ENCODE measurements at places on chromosomes 7 and 10. TPM values are rescaled to one million over a fixed set of nuclear protein-coding genes. Genes with fewer than 3 reads are reported as not detected.

DNA sequence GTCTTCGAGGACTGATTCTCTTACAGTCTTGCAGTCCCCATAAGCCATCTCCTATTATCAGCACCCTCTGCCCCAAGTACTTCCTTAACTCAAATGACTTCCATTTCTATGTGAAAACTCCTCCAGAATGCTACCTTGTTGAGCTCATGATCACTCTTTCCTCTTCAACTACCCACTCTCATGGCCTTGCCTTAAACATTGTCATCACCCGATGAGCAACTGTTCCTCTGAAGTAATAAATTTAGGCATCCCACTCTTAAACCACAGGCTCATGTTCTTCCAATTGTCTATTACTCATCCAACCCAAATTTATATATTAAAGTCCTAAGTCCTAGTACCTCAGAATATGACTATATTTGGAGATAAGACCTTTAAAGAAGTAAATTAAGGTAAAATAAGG is 152.9 kb downstream of the C1GALT1 start:
- no peak overlapping the region for H3K4me3 ChIP-seq
- no peaks in the 10 kb centered on the region for H3K36me3 ChIP-seq
- no peak overlapping the region for H3K27ac ChIP-seq

GRCh38 chr7:23211589-23211988 is 29.7 kb downstream of the NUP42 start:
- H3K4me3 ChIP-seq: no peak overlapping the region
- peaks cover 3% of the 10 kb centered on the region for H3K4me1 ChIP-seq

DNA sequence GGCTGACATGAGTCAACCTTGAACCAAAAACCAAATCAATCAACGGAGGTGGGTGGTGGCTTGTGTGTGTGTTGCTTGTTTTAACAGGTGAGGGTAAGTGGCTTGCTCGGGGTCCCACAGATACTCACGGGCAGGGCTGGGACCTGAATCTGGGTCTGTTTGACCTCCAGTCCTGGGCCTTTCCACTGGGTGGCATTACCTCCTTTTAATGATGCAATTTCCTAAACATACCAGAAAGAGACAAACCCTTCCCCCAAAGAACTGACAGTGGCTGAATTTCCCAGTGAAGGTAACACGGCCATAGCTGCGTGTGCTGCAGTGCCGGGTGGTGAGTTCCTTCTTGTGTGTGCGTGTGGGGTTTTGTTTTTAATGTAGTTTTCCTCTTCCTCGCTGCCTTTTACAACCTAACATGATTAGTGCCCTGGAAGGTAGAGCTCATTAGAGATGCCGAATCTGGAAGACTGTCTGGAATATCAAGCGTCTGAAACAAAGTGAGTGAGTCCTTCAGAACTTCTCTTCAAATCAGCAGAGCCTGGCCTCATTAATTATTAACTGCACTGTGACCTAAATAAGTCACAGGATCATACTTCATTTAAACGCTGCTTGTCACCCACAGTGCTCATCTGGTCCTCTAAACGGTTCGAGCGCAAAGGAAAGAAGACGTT is 166.1 kb upstream of the TCERG1L start:
- H3K36me3 ChIP-seq: no peaks in the 10 kb centered on the region
- no peak for DNase-seq
- no peaks in the 10 kb centered on the region for H3K4me1 ChIP-seq
- H3K27ac ChIP-seq: no peak overlapping the region
- H3K4me3 ChIP-seq: no peak overlapping the region

GRCh38 chr10:78672918-78673317 is 395.8 kb upstream of the ZMIZ1 start:
- H3K4me1 ChIP-seq: no peaks in the 10 kb centered on the region
- no peak overlapping the region for H3K4me3 ChIP-seq
- H3K27ac ChIP-seq: no peak overlapping the region
- H3K36me3 ChIP-seq: no peaks in the 10 kb centered on the region
- peaks cover 16% of the 10 kb centered on the region for H3K27me3 ChIP-seq

GRCh38 chr10:26612151-26612915 is 85.2 kb upstream of the PDSS1 start:
- no peaks in the 10 kb centered on the region for H3K4me1 ChIP-seq
- no peak overlapping the region for H3K27ac ChIP-seq
- no peak for DNase-seq
- peaks cover 7% of the 10 kb centered on the region for H3K27me3 ChIP-seq
- no peaks in the 10 kb centered on the region for H3K36me3 ChIP-seq

DNA sequence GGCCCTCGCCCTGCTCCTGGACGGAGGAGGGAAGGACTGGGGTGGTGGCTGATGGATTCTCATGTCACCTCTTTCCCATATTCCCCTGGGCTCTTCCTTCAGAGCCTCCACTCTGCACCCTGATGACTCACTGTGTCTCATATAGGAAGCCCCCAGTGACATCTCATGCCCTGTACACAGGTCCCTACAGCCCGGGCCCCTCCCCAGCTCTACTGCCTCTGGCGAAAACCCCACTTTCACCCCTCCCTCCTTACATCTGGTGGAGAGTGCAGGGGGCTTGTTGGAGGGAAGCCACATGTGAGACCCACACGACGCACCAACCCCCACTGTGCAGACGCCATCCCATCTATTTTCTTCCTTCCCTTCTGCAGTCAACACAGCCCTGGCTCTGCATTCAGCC is 72.8 kb upstream of the ZNF479 start:
- H3K27ac ChIP-seq: no peak overlapping the region
- no peaks in the 10 kb centered on the region for H3K4me1 ChIP-seq
- H3K4me3 ChIP-seq: no peak overlapping the region
- DNase-seq: no peak

GRCh38 chr7:112206991-112207592 is 597 bp downstream of the ZNF277 start:
- DNase-seq: peak; percentile 29
- peaks cover 25% of the 10 kb centered on the region for H3K27me3 ChIP-seq
- H3K36me3 ChIP-seq: peaks cover 3% of the 10 kb centered on the region

GRCh38 chr10:99996671-99997648 is 12.8 kb downstream of the DNMBP start:
- no peak overlapping the region for H3K27ac ChIP-seq
- no peaks in the 10 kb centered on the region for H3K27me3 ChIP-seq
- peaks cover 26% of the 10 kb centered on the region for H3K4me1 ChIP-seq
- DNase-seq: no peak
- no peak overlapping the region for H3K4me3 ChIP-seq

- H3K27ac ChIP-seq: no peak overlapping the region
- no peaks in the 10 kb centered on the region for H3K27me3 ChIP-seq
- no peak overlapping the region for H3K4me3 ChIP-seq
- no peaks in the 10 kb centered on the region for H3K36me3 ChIP-seq
Observed at GRCh38 chr7:133298080-133298479, 45.2 kb downstream of the EXOC4 start.

DNA sequence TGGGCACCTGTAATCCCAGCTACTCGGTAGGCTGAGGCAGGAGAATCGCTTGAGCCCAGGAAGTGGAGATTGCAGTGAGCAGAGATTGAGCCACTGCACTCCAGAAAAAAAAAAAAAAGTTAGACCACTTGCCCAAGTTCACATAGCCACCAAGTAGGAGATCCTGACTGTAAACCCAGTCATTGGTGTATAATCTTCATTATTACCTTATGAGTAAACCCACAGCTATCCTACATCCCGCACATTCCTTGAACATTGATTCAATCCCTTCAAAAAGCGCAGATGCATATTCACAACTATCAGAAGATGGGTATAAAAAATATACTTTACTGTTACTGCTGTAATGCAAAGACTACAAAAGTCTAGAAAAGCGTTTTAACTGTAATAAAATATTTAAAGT is 512.9 kb downstream of the SUGCT start:
- H3K27me3 ChIP-seq: no peaks in the 10 kb centered on the region
- H3K36me3 ChIP-seq: no peaks in the 10 kb centered on the region
- no peak overlapping the region for H3K27ac ChIP-seq
- H3K4me1 ChIP-seq: peaks cover 22% of the 10 kb centered on the region

- H3K27ac ChIP-seq: no peak overlapping the region
- peaks cover 17% of the 10 kb centered on the region for H3K36me3 ChIP-seq
- peak; percentile 72 for DNase-seq
- peaks cover 40% of the 10 kb centered on the region for H3K4me1 ChIP-seq
- H3K27me3 ChIP-seq: peaks cover 19% of the 10 kb centered on the region
Observed at GRCh38 chr7:149625340-149625946, 127.8 kb upstream of the ZNF746 start.

GRCh38 chr10:73244866-73245477 is 2.1 kb downstream of the DNAJC9 start:
- H3K4me1 ChIP-seq: peaks cover 56% of the 10 kb centered on the region
- no peaks in the 10 kb centered on the region for H3K27me3 ChIP-seq
- H3K4me3 ChIP-seq: peak overlapping the region; percentile 100
- H3K27ac ChIP-seq: peak overlapping the region; percentile 72
- DNase-seq: no peak

- H3K4me3 ChIP-seq: no peak overlapping the region
- DNase-seq: no peak
- no peaks in the 10 kb centered on the region for H3K36me3 ChIP-seq
- no peak overlapping the region for H3K27ac ChIP-seq
Observed at GRCh38 chr7:41916450-41916927, 213.6 kb upstream of the INHBA start.

DNA sequence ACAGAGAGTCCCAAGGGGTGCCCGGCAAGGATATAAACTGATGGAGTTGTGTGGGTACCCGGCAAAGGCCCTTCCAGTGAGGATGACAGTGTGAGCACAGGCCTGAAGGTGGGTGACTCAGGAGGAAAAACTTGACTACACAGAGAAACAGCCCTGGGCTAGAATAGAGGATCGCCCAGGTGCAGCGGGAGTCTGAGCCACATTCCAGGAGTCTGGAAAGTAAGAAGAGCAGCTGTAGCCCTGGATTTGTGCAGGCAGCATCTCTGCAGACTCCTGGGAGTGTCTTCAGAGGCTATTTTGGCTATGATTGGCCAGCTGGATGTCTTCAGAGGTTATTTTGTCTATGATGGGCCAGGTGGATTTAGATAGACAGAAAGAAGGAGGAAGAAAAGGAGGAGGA is 367.6 kb upstream of the MKI67 start:
- no peak overlapping the region for H3K4me3 ChIP-seq
- no peak for DNase-seq
- H3K27me3 ChIP-seq: no peaks in the 10 kb centered on the region
- no peak overlapping the region for H3K27ac ChIP-seq

GRCh38 chr10:89643812-89644690 is 991 bp downstream of the PANK1 start:
- peaks cover 12% of the 10 kb centered on the region for H3K4me1 ChIP-seq
- H3K27ac ChIP-seq: peak overlapping the region; percentile 25
- H3K4me3 ChIP-seq: no peak overlapping the region
- peak; percentile 89 for DNase-seq
- H3K27me3 ChIP-seq: peaks cover 25% of the 10 kb centered on the region

- no peak overlapping the region for H3K27ac ChIP-seq
- H3K4me1 ChIP-seq: peaks cover 14% of the 10 kb centered on the region
- H3K36me3 ChIP-seq: no peaks in the 10 kb centered on the region
- no peak for DNase-seq
- H3K27me3 ChIP-seq: no peaks in the 10 kb centered on the region
- no peak overlapping the region for H3K4me3 ChIP-seq
Observed at GRCh38 chr10:88159127-88159829, 295.9 kb downstream of the PTEN start.

- DNase-seq: no peak
- peaks cover 19% of the 10 kb centered on the region for H3K27me3 ChIP-seq
- no peaks in the 10 kb centered on the region for H3K36me3 ChIP-seq
- no peaks in the 10 kb centered on the region for H3K4me1 ChIP-seq
Observed at GRCh38 chr10:35613597-35614226, 8.6 kb downstream of the GJD4 start.

- no peak overlapping the region for H3K4me3 ChIP-seq
- no peak for DNase-seq
- no peaks in the 10 kb centered on the region for H3K4me1 ChIP-seq
- peaks cover 17% of the 10 kb centered on the region for H3K27me3 ChIP-seq
- H3K36me3 ChIP-seq: no peaks in the 10 kb centered on the region
Observed at GRCh38 chr10:4807761-4808507, 18.1 kb upstream of the AKR1E2 start.

- no peak overlapping the region for H3K27ac ChIP-seq
- DNase-seq: no peak
- H3K27me3 ChIP-seq: peaks cover 4% of the 10 kb centered on the region
- H3K36me3 ChIP-seq: no peaks in the 10 kb centered on the region
- no peaks in the 10 kb centered on the region for H3K4me1 ChIP-seq
- H3K4me3 ChIP-seq: no peak overlapping the region
Observed at GRCh38 chr7:27110186-27111031, 7.9 kb upstream of the HOXA2 start.

GRCh38 chr7:10940704-10941355 is 32.8 kb upstream of the PHF14 start:
- no peak overlapping the region for H3K27ac ChIP-seq
- no peaks in the 10 kb centered on the region for H3K27me3 ChIP-seq
- H3K4me1 ChIP-seq: peaks cover 19% of the 10 kb centered on the region
- peak; percentile 29 for DNase-seq

- peaks cover 34% of the 10 kb centered on the region for H3K4me1 ChIP-seq
- no peaks in the 10 kb centered on the region for H3K27me3 ChIP-seq
Observed at GRCh38 chr10:29681676-29682448, 47.1 kb upstream of the SVIL start.

DNA sequence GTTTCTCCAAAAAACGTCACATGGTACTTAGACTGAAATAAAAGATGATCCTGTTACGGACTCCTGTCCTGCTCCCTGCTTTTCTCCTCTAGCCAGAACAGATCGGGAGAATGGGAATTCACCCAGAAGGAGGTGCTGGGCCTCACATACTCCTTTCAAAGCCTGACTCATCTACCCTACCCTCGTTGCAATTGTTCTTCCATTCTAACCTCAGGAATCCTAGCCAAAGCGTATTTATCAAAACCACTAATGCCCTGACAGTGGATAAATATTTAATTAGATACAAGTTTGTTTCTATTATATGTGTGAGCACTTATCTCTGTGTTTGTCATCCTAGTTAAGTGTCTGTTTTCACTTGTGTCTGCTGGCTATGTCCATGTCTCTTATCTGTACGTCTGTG is 21.7 kb downstream of the ZCWPW1 start:
- no peak overlapping the region for H3K27ac ChIP-seq
- DNase-seq: no peak
- H3K36me3 ChIP-seq: no peaks in the 10 kb centered on the region
- no peak overlapping the region for H3K4me3 ChIP-seq

GRCh38 chr7:93843260-93843659 is 47.3 kb downstream of the TFPI2 start:
- H3K27ac ChIP-seq: no peak overlapping the region
- DNase-seq: no peak
- H3K4me1 ChIP-seq: no peaks in the 10 kb centered on the region
- H3K27me3 ChIP-seq: no peaks in the 10 kb centered on the region

DNA sequence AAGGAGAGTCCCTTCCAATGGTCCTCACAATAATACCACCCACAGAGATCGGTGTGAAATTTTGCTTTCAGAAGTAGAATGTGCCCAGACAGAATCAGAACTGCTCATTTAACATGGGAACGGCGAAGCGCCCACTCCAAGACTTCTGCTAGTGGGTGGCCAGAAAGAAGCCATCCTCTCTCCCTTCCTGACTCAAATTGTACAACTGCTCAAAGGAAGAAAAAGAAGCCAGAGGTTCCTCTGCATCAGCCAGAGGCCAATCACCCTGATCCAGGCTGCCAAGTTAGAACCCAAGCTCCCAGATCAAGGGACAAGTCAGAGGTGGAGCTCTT is 23.3 kb downstream of the NUDCD3 start:
- no peak overlapping the region for H3K4me3 ChIP-seq
- peaks cover 61% of the 10 kb centered on the region for H3K36me3 ChIP-seq
- no peak for DNase-seq
- peaks cover 69% of the 10 kb centered on the region for H3K4me1 ChIP-seq

Gene BUD23
- total RNA-seq: 57.3 TPM

Gene ZNF273
- total RNA-seq: 11.8 TPM

Gene LMOD2
- not detected for total RNA-seq

Gene TMEM176A
- total RNA-seq: not detected

Gene UNCX
- not detected for total RNA-seq

Gene ATOH7
- not detected for total RNA-seq

Gene PSMC2
- total RNA-seq: 130 TPM

Gene GHRHR
- not detected for total RNA-seq

Gene PON3
- total RNA-seq: not detected

Gene HABP2
- not detected for total RNA-seq

Gene MMP21
- not detected for total RNA-seq

Gene CDNF
- total RNA-seq: 0.89 TPM

Gene AKR1B15
- not detected for total RNA-seq

Gene MOGAT3
- not detected for total RNA-seq
